Right lung (tissue), 10 donors: ENCODE measurements at places on chromosomes 12 and 14. TPM values are rescaled to one million over a fixed set of nuclear protein-coding genes. Genes with fewer than 3 reads are reported as not detected.

Gene MGAT4C
- polyA plus RNA-seq = 0.27 TPM

Gene PLD4
- 9.5 TPM for polyA plus RNA-seq

Gene MYH7
- polyA plus RNA-seq = 0.27 TPM

Gene TSHR
- 0.46 TPM for polyA plus RNA-seq

Gene CCDC197
- not detected for polyA plus RNA-seq

Gene AQP2
- 0.17 TPM for polyA plus RNA-seq

Gene SLC2A3
- polyA plus RNA-seq = 21.1 TPM

Gene CIDEB
- 11.6 TPM for polyA plus RNA-seq

Gene PLA2G1B
- 2.0 TPM for polyA plus RNA-seq

Gene DDX47
- polyA plus RNA-seq = 74.0 TPM

Gene AREL1
- polyA plus RNA-seq = 25.3 TPM

Gene EGLN3
- 44.4 TPM for polyA plus RNA-seq

Gene SAMD15
- 5.7 TPM for polyA plus RNA-seq

Gene NRIP2
- polyA plus RNA-seq = 8.3 TPM

Gene KRT6A
- polyA plus RNA-seq = not detected

Gene LRRC10
- not detected for polyA plus RNA-seq

Gene CMKLR1
- polyA plus RNA-seq = 13.5 TPM

Gene SYT1
- polyA plus RNA-seq = 5.8 TPM

Gene ACRBP
- 5.5 TPM for polyA plus RNA-seq

Gene VWF
- 105 TPM for polyA plus RNA-seq

Gene RNF10
- 152 TPM for polyA plus RNA-seq

Gene ANKRD33
- polyA plus RNA-seq = not detected

Gene MMP17
- 2.4 TPM for polyA plus RNA-seq

Gene SLC10A1
- polyA plus RNA-seq = 0.20 TPM

Gene TAS2R14
- 3.6 TPM for polyA plus RNA-seq

Gene BRMS1L
- polyA plus RNA-seq = 22.0 TPM

Gene GPRC5D
- polyA plus RNA-seq = 0.70 TPM

Gene PRB2
- polyA plus RNA-seq = not detected

Gene KRT73
- 0.19 TPM for polyA plus RNA-seq

Gene ADGRD1
- polyA plus RNA-seq = 28.0 TPM

Gene C3AR1
- 3.9 TPM for polyA plus RNA-seq

Gene GARIN6
- not detected for polyA plus RNA-seq

Gene DEGS2
- polyA plus RNA-seq = 9.9 TPM

Gene CAPZA3
- polyA plus RNA-seq = 1.6 TPM

Gene GLIPR1L1
- 0.61 TPM for polyA plus RNA-seq

Gene PARPBP
- polyA plus RNA-seq = 10.6 TPM

Gene C12orf50
- polyA plus RNA-seq = 0.51 TPM

Gene DHRS2
- 0.21 TPM for polyA plus RNA-seq

Gene HNRNPA1
- 3,770 TPM for polyA plus RNA-seq

Gene COA8
- 37.2 TPM for polyA plus RNA-seq

Gene EXOC3L4
- 5.2 TPM for polyA plus RNA-seq

Gene POTEM
- polyA plus RNA-seq = not detected

Gene L2HGDH
- polyA plus RNA-seq = 7.0 TPM

Gene SMIM41
- 2.2 TPM for polyA plus RNA-seq

Gene KCNK10
- polyA plus RNA-seq = 0.18 TPM

Gene PPP4R4
- polyA plus RNA-seq = 0.54 TPM

Gene GNPNAT1
- 26.8 TPM for polyA plus RNA-seq

Gene GDF3
- not detected for polyA plus RNA-seq
